ENCODE measurements at places on chromosomes 6 and 20. TPM values are rescaled to one million over a fixed set of nuclear protein-coding genes. Genes with fewer than 3 reads are reported as not detected.

RUNX2 gene
- 0.34 TPM for polyA plus RNA-seq

OR2J3 gene
- not detected for polyA plus RNA-seq

IL17A gene
- not detected for polyA plus RNA-seq

SLC4A11 gene
- polyA plus RNA-seq = 0.36 TPM

HEY2 gene
- 3.1 TPM for polyA plus RNA-seq

ADAM33 gene
- 30.5 TPM for polyA plus RNA-seq

TSPYL1 gene
- 34.9 TPM for polyA plus RNA-seq

ANKRD66 gene
- not detected for polyA plus RNA-seq

ADGB gene
- polyA plus RNA-seq = not detected

GPX5 gene
- polyA plus RNA-seq = not detected

FRMD1 gene
- 0.07 TPM for polyA plus RNA-seq

FGD2 gene
- polyA plus RNA-seq = 5.1 TPM

IL17F gene
- polyA plus RNA-seq = not detected

XKR7 gene
- under 0.01 TPM for polyA plus RNA-seq

HTR1E gene
- not detected for polyA plus RNA-seq

ALDH8A1 gene
- polyA plus RNA-seq = 0.23 TPM

THBS2 gene
- polyA plus RNA-seq = 8.7 TPM

SRMS gene
- polyA plus RNA-seq = not detected

B4GALT5 gene
- 13.8 TPM for polyA plus RNA-seq

EFCAB8 gene
- polyA plus RNA-seq = not detected

CD93 gene
- 14.1 TPM for polyA plus RNA-seq

CRISP3 gene
- polyA plus RNA-seq = not detected

TSPO2 gene
- polyA plus RNA-seq = not detected

Measured in right cardiac atrium (tissue), 5 donors.